Amniotic epithelial cell (primary cell): ENCODE measurements at places on chromosomes 3 and 15.

- peak; percentile 76 for DNase-seq
Observed at GRCh38 chr15:57218826-57219576, 157.3 kb upstream of the CGNL1 start.

- DNase-seq, result no peak
Observed at GRCh38 chr3:156216216-156216615, 95.8 kb downstream of the KCNAB1 start.

GRCh38 chr3:135012101-135012500 lies 217.0 kb downstream of the EPHB1 start:
- DNase-seq, result no peak

- peak; percentile 23 for DNase-seq
Observed at GRCh38 chr15:43792761-43793476, 799 bp downstream of the SERF2 start.

- no peak for DNase-seq
Observed at GRCh38 chr3:99960941-99961340, 143.3 kb downstream of the CMSS1 start.

- DNase-seq, result peak; percentile 79
Observed at GRCh38 chr15:31372635-31373091, 46.0 kb downstream of the KLF13 start.

GRCh38 chr15:51600114-51600513 lies 22.5 kb downstream of the DMXL2 start:
- no peak for DNase-seq

DNA sequence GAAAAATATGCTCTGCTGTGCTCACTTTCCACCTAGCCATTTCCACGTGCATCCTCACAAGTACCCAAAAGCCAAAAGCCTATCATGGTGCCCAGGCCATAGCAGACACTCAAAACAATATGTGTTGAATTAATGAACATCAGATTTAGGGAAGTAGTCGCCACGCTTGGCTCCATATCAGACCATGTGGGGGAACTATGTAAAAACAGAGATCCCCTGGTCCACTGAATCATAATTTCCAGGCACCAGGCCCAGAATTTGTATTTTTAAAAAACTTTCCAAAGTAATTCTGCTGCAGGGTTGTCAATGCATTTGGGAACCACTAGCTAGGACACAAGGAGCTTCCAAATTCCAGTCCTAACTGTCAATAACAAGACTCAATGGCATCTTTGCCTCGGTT lies 77.3 kb downstream of the CNTN3 start:
- no peak for DNase-seq
